ENCODE measurements at places on chromosomes 4 and X.

- DNase-seq, result no peak
These were observed 28.5 kb downstream of the PHEX start for GRCh38 chrX:22060415-22061280.

GRCh38 chr4:146073517-146073916 is 102.0 kb upstream of the LSM6 start:
- no peak for DNase-seq

DNA sequence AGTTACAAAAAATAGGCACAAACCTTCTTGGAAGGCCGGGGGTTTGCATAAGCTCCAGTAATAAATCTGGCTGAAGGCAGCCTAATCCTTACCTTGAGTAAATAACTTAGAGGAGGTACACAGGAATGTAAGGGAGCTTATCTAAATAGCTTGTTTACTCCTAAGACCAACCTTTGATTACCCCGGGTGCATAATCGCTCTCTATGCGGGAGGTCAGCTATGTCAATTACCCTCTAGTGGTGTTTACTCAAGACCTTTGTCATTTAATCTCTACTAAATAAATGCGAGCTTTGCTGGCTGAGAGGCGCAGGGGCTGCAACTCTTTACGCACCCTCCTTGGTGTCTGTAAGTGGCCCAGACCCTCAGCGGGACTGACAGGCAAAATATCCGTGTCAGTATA is 50.2 kb upstream of the MAP9 start:
- no peak for DNase-seq

- DNase-seq, result no peak
These were observed 2.2 kb downstream of the SLC16A2 start for GRCh38 chrX:74423289-74423998.

- DNase-seq, result no peak
These were observed 537.3 kb upstream of the FTHL17 start for GRCh38 chrX:31609130-31609529.

DNA sequence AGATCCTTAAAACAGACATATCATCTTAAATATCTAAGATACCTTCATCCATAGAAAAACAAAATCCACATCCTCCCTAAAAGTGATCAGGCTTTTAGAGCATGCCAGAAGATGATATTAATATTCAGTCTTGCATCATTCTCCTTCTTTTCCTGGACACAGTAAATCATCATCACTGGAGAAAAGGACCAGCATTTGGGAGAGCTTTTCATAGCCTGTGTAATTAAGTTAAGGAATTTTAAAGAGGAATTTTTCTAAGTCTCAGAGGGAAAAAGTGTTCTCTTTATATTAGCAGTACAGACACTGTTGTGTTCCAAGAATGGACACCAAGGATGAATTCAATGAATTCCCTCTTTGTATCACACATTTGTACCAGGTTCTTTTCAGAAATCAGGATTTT is 696 bp downstream of the SCRG1 start:
- no peak for DNase-seq

- DNase-seq, result no peak
These were observed 135.8 kb upstream of the FRG1 start for GRCh38 chr4:189804894-189805293.

DNA sequence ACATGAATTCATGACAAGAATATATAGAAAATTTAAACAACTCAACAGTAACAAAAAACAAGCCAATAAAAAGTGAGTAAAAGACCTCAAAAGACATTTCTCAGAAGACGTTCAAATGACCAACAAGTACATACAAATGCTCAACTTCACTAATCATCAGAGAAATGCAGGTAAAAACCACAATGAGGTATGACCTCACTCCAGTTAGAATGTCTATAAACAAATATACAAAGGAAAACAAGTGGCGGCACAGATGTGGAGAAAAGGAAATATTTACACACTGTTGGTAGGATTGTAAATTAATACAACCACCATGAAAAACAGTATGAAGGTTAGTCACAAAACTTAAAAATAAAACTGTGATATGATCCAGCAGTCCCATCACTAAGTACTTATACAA is 1033.1 kb downstream of the RAPGEF2 start:
- no peak for DNase-seq

GRCh38 chr4:78926826-78927225 is 12.4 kb downstream of the PAQR3 start:
- no peak for DNase-seq

DNA sequence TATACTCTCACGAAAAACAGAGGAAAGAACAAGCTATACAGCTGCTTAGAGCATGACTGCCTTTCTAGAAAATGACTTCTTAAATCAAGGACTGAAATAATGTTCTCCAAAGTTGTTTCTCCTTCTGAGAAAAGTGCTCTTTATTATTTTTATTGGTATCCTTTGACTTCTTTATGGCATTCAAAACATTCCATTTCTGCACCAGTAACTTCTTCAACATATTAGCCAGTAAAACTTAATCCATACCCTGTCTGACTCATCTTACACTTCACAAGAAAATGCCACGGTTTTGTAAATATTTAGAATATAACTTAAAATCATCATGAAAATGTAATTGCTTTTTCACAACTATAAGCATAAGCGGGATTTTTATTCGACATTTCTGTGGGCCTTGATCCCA is 180.4 kb downstream of the NR3C2 start:
- DNase-seq, result no peak

GRCh38 chr4:187268940-187269339 is 545.3 kb upstream of the FAT1 start:
- DNase-seq, result no peak

- no peak for DNase-seq
These were observed 296.2 kb upstream of the FAT1 start for GRCh38 chr4:187019896-187020295.

DNA sequence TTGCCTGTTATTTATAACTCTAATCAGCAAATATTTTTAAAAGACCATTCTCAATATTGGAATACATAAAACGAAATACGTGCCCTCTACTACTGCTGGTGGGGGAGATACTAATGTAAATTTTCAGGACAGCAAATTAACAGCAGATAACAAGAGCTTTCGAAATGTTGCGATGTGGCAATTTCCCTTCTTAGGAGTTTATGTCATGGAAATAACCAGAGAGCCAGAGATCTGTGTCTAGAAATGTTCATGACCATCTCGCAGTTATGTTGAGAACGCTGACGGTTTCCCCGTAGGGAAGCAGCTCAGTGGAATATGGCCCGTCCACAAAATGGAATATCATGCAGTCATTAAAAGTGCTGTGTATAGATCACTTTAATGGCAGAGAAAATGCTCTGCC is 238.4 kb upstream of the PSAPL1 start:
- no peak for DNase-seq

- DNase-seq, result no peak
These were observed 9.5 kb downstream of the RBPJ start for GRCh38 chr4:26330186-26330787.

DNA sequence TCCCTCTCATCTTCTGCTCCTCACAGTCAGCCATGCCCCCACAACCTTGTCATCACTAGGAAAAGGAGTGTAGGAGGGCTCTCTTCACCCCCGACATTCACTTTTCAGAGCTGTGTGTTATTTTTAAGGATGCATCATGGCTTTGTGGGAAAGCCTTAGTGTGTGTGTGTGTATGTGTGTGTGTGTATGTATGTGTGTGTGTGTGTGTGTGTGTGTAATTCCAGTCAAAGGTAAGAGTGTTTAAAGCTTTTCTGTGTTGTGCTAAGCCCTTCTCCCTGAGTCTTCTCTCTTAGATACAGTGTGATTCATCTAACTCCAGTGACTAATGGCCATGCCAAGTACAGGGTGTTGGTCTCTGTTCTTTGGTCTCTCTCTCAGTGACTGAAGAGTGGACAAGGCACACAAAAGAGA is 76.6 kb downstream of the CHIC2 start:
- no peak for DNase-seq

DNA sequence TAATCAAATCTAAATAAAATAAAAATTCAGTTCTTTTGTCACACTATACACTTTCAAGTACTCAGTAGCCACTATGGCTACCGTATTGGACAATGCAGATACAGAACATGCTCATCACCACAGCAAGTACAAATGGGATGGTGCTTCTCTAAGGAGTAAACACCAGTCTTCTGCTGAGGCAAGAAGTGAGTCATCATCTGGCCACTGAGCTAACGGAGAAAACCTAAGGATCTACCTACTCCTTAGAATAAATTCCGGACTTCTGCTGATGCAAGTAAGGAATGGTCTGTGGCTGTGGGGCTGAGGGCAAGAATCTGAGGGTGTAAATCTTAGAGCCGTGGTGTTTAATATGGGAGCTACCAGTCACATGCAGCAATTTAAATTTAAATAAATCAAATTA is 11.3 kb upstream of the RBMXL3 start:
- DNase-seq, result no peak

GRCh38 chr4:80276931-80277330 is 10.5 kb downstream of the FGF5 start:
- no peak for DNase-seq

Data from D721Med (cell line).